ENCODE measurements at places on chromosomes 12 and 14.

GRCh38 chr12:24231298-24231697, 281.8 kb upstream of the SOX5 start:
- no peak for DNase-seq

- no peak for DNase-seq
Measured at GRCh38 chr12:63103494-63104131, 47.4 kb downstream of the AVPR1A start.

GRCh38 chr14:74195623-74196022, 43.6 kb upstream of the VSX2 start:
- no peak for DNase-seq

DNA sequence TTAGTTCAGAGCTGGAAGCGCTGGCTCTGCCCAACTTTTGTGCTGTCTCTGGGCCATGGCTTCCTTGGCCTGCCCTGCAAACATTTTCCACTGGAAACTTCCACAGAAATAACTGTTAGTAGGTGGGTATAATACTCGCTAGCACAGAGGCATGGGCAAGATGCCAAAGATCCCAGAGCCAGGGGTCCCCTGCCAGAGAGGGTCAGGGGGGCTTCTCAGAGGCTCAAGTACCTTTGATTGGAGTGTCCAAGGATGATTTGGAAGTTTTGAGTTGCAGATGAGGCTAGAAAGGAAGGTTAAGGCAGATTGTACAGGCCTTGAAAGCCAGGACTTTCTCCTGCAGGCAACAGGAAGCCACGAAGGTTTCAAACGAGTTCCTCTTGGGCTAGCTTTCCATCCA, 187.6 kb downstream of the DICER1 start:
- peak; percentile 29 for DNase-seq

DNA sequence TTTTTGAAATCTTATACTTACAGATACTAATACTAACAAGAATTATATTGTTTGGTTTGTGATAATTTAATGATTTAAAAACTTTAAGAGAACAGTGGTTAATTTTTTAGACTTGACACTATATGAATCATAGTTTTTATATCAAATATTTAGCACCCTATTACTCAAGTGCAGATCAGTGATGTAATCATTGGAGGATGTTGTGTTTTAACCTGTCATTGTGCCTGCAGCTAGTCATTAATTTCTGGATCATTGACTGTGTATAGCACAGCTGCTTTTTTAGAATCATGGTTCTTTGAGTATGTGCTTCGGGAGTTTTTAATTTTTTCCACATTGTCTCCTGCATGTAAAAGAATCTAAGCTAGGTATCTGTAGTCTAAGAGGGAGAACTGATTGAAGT, 17.3 kb downstream of the ARID4A start:
- no peak for DNase-seq

DNA sequence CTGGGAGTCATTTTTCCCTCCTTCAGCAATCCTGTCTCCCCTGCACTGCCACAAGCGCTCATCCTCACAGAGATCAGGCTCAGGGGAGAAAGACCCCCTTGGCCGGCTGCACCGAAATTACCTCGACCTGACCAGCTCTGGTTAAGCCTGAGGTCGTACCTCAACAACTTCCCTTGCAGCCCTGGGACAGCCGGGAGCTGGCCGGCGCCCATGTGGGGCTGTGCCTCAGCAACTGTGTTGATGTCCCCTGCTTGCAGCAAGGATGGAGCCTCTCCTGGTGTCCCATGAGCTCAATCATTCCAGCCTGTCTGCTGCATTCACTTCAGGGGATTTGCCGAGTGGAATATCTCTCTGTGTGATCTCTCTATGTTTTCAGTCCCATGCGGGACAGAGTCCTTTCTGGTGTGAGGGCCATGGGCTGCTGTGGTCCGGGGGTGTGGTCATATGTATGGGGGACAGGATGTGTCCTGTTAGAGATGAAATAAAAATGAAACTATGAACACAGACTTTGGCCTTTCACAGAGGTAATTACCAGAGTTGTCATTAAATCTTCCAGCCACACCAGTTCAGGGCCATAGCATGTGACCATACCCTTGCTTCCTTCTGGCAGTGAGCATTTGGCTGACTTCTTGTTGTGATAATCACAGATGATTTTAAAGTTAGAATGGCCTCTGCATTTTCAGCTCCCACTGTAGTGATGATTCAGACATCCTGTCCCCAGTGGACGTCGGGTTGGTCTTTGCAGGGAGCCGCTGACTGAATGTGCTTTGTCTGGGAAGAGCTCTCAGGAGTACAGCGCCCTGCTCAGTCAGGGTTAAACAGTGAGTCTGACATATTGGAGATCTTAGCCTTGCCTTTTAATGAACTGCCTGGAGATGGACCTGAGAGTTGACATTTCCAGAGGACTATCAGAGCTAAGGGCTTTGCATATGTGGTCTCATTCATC, 405.9 kb downstream of the AACS start:
- no peak for DNase-seq

DNA sequence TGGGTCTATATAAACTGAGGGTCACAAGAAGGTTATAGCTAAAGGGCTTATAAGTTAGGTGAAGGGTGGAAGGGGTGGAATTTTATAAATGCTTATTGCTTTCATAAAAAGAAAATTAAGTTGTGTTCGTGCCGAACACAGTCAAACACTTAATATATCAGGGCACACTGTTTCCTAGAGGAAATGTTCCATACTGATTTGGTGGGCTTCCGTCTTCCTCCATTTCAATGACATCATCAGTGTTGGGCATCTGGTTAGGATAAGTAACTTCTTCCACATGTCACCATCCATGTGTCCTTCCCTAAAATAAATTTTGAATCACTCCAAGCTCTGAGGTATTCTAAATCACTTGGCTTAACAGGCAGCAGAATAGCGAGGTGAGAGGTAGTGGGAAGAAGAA, 466.4 kb downstream of the MED13L start:
- DNase-seq: no peak

GRCh38 chr14:92397150-92397952, 74.4 kb downstream of the SLC24A4 start:
- DNase-seq: no peak

- no peak for DNase-seq
Measured at GRCh38 chr12:53402871-53403270, 20.8 kb upstream of the AMHR2 start.

- no peak for DNase-seq
Measured at GRCh38 chr12:128075332-128075731, 191.6 kb upstream of the TMEM132C start.

GRCh38 chr12:111469401-111469800, 63.7 kb downstream of the SH2B3 start:
- DNase-seq: no peak

DNA sequence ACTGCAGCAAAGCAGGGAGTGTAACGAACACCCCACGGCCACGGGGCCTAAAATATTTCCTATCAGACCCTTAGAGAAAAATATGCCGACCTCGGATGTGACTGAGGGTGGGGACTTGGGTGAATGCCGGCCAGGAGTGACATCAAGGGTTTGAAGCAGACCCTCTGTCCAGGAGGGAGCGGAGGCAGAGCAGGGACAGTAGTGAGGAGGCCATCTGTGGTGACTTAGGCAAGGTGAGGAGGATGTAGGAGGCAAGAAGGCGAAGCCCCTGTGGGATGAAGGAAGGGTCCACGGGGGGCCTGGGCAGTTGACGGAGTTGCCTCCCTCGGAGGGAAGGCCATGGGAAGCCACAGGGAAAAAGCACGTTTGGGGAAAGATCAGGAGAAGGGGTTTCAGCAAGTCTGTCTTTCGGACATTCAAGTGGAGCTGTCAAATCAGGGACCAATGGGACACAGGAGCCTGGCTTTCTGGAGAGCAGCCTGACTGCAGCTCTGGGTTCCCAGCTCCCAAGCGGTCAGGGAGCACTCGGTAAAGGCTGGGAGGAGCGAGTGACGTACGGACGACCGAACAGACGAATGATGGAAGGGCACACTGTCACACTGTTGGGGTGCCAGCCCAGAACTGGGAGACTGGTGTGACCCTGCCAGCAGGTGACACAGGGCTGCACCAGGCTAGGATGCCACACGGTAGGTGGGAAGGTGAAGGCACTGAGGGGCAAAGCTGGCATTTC, 74.3 kb downstream of the MOK start:
- no peak for DNase-seq

DNA sequence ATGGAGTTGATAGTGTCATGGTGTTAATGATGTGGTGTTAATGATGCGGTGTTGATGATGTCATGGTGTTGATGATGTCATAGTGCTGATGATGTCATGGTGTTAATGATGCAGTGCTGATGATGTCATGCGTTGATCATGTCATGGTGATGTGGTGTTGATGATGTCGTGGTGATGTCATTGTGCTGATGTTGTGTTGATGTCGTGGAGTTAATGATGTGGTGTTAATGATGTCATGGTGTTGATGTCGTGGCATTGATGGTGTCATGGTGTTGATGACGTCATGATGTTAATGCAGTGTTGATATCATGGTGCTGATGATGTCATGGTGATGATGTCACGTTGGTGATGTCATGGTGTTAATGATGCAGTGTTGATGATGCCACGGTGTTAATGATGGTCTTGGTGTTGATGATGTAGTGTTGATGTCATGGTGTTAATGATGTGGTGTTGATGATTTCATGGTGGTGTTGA, 49.1 kb upstream of the RIMBP2 start:
- DNase-seq: no peak

DNA sequence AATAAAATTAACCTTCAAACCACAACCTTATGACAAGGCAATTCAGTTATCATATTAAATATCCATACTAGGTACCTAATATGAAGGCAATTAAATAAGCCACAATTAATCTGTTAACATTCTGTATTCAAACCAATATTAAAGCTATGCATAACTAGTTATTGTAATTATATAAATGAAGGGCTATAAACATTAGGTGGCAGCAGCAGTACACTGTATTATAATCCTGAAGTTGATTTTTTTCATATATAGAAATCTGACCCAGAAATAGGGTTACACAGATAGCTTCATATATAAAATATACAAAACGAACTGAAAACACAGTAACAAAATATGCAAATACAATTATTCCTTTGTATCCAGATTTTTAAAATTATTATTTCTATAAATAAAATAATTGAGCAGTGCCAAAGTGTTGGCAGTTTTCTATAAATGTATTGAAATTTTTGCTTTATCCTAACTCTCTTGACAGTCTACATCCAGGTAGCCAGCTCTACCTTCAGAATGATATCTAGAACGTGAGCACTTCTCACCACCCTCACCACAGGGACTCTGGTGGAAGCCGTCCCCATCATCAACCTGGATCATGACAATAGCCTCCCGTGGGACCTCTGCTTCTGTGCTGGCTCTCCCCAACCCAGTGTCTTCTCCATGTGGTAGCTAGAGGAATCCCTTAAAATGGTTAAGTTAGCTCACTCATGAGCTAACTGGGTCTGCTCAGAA, 136.2 kb downstream of the MED13L start:
- no peak for DNase-seq

DNA sequence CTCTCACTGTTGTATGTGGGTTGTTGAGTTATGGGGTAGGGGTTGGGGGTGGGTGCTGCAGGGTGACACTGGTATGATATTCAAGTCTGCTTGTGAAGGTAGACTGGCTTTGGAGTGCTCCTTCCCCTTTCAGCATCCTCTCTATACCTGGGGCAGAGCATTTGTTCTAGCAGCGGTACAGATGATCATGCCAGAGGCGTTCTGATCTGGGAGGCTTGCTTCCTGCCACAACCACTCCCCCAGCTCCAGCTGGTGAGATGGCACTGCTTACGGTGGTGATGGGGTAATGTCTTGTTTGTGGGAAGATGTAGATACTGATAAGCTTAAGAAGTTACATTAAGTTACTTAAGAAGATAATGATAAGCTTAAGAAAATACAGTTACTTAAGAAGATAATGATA, 131.8 kb downstream of the ERC1 start:
- DNase-seq: no peak

DNA sequence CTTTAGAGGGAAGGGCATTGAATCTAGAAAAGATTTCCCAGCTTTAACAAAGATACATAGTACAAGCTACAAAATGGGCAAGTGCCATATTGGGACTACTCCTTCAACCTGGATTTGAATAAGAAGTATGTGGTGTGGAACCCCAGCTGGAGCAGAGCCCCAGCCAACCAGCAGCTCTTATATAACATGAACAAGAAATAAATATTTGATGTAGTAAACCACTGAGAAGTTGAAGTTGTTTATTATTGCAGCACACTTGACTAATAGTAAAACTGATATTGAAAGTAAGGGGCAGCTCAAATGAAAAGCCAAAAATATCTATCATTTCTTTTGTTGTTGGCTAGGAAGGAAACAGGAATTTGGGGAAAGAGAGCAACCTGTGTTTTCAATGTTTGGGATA, 701.8 kb downstream of the TMTC2 start:
- DNase-seq: no peak

- DNase-seq: no peak
Measured at GRCh38 chr14:71410578-71411284, 503.5 kb downstream of the PCNX1 start.

DNA sequence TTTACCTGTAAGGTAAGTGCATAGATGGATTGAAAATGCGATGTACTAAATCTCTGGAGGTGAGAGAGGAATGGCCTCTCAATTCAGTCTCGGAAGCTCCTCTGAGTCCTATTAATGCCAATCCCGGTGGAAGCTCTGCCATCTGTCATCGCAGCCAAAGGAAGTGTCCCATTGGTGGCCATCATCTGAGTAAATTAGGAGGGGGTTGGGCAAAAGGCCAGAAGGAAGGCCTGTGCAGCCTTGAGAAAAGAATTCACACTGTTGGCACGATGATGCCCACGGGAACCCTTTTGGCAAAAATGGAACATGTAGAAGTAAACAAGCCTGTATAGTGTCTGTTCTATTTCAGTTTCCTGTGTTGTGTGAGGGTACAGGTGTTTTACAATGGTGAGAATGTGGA, 494.8 kb downstream of the NELL2 start:
- no peak for DNase-seq

GRCh38 chr12:24222968-24223367, 273.5 kb upstream of the SOX5 start:
- no peak for DNase-seq

DNA sequence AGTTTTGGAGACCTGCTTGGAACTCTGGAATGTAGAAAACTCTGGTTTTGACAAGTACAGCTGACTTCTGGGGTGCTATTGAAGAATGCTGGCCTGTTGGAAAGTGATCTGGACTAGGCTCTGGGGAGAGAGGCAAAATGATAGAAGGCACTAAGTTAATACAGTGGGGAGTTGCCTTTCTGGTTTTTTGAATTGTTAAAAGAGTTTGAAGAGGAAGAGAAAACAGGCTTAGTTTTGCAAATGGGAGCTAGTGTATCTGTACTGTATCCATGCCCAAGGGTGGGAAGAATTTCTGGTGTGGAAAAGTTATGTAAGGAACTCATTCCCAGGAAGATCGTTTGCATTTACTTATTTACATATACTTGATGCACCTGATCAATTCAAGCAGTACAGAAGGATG, 43.8 kb downstream of the C12orf75 start:
- DNase-seq: no peak

DNA sequence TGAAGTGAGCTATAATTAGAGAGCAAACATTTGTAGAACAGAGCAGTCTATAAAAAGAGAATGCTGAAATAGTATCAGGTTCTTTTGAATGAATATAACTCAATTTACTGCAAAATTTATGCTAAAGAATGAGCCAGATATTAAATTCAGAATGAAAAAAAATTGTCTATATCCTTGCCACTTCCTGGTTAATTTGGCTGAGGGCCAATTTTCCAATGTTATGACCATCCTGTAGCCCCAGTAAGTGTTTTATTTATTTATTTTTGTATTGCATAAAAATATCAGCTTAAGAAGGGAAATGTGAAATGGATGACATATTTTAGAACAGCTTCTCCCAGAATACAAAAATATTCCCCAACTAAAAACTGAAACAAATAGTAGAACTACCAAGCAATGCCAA, 263.4 kb downstream of the SOX5 start:
- no peak for DNase-seq

Data from femur (tissue), 1 donor.